ENCODE measurements at places on chromosomes 3 and 15. TPM values are rescaled to one million over a fixed set of nuclear protein-coding genes. Genes with fewer than 3 reads are reported as not detected.
A peak's percentile ranks its signal among the peaks of the same experiment; 100 is the strongest.

GRCh38 chr15:85356276-85356675 lies 24.1 kb upstream of the AKAP13 start:
- no peaks in the 10 kb centered on the region for H3K36me3 ChIP-seq
- peaks cover 13% of the 10 kb centered on the region for H3K4me1 ChIP-seq
- H3K27me3 ChIP-seq = no peaks in the 10 kb centered on the region
- no peak overlapping the region for H3K4me3 ChIP-seq
- no peak for DNase-seq

Gene GUCA1C
- total RNA-seq = not detected

Gene SATB1
- total RNA-seq = 23.7 TPM

GRCh38 chr3:43727930-43728329 lies 37.2 kb downstream of the ABHD5 start:
- H3K4me1 ChIP-seq = no peaks in the 10 kb centered on the region
- H3K36me3 ChIP-seq = peaks cover 2% of the 10 kb centered on the region
- no peak for DNase-seq
- no peak overlapping the region for H3K27ac ChIP-seq
- H3K27me3 ChIP-seq = no peaks in the 10 kb centered on the region

GRCh38 chr3:139523718-139524117 lies 15.8 kb downstream of the RBP1 start:
- no peaks in the 10 kb centered on the region for H3K36me3 ChIP-seq
- no peaks in the 10 kb centered on the region for H3K4me1 ChIP-seq
- no peak overlapping the region for H3K4me3 ChIP-seq
- H3K27ac ChIP-seq = no peak overlapping the region
- no peak for DNase-seq
- no peaks in the 10 kb centered on the region for H3K27me3 ChIP-seq

- no peaks in the 10 kb centered on the region for H3K36me3 ChIP-seq
- DNase-seq = no peak
- H3K4me3 ChIP-seq = no peak overlapping the region
- H3K27ac ChIP-seq = no peak overlapping the region
- H3K4me1 ChIP-seq = no peaks in the 10 kb centered on the region
Measured at GRCh38 chr15:74368121-74368520, 675 bp upstream of the CYP11A1 start.

DNA sequence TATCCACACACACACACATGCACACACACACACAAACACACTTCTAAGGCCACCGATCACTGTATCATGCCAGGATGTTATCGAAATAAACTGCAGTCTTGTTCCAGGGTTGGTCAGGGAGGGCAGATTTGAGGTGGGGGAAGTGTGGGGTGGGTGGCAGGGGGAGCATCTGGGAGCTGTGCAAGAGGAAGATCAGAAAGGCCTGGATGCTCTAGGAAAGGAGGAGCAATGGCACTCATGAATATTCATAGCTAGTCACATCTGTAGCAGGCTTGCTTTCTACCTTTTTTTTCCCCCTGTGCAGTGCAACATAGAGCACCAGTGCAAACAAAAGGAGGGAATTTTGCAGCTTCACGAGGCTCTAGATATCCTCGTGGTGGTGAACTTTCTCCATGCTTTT lies 84.9 kb downstream of the MEIS2 start:
- H3K4me1 ChIP-seq = no peaks in the 10 kb centered on the region
- no peaks in the 10 kb centered on the region for H3K27me3 ChIP-seq
- H3K36me3 ChIP-seq = no peaks in the 10 kb centered on the region
- H3K4me3 ChIP-seq = no peak overlapping the region
- H3K27ac ChIP-seq = no peak overlapping the region

GRCh38 chr3:47743855-47744254 lies 37.8 kb downstream of the SMARCC1 start:
- H3K4me3 ChIP-seq = no peak overlapping the region
- H3K27ac ChIP-seq = no peak overlapping the region
- H3K4me1 ChIP-seq = no peaks in the 10 kb centered on the region
- DNase-seq = no peak

DNA sequence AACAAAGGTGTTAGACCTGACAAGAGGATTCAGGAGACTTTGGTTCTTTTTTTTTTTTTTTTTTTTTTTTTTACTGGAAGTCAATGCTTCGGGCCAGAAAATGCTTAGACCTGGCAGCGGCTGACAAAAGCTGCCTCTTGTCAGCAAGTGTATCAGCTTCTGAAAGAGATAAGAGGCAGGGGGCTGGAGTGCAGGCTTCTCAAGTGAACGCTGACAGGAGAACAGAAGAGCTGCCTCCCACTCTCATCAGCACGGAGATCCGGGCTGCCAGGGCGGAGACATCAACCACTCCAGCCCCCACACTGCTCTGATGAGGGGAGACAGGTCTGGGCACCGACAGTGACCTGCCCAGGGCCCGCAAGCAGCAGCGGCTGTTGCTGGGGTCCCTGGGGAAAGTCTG lies 9.4 kb upstream of the SCN5A start:
- DNase-seq = no peak
- no peaks in the 10 kb centered on the region for H3K36me3 ChIP-seq
- H3K27ac ChIP-seq = no peak overlapping the region
- H3K27me3 ChIP-seq = peaks cover 11% of the 10 kb centered on the region
- no peaks in the 10 kb centered on the region for H3K4me1 ChIP-seq
- H3K4me3 ChIP-seq = no peak overlapping the region

Gene SLC6A1
- 26.2 TPM for total RNA-seq

- H3K36me3 ChIP-seq = no peaks in the 10 kb centered on the region
- DNase-seq = no peak
- no peak overlapping the region for H3K27ac ChIP-seq
- H3K4me1 ChIP-seq = no peaks in the 10 kb centered on the region
Measured at GRCh38 chr3:28915741-28916500, 364.9 kb upstream of the RBMS3 start.

- no peaks in the 10 kb centered on the region for H3K27me3 ChIP-seq
- H3K27ac ChIP-seq = peak overlapping the region; percentile 74
- H3K4me3 ChIP-seq = no peak overlapping the region
- H3K36me3 ChIP-seq = no peaks in the 10 kb centered on the region
- peaks cover 62% of the 10 kb centered on the region for H3K4me1 ChIP-seq
Measured at GRCh38 chr3:111737706-111738086, 121.4 kb upstream of the PHLDB2 start.

GRCh38 chr3:127073941-127074820 lies 91.3 kb downstream of the PLXNA1 start:
- no peaks in the 10 kb centered on the region for H3K4me1 ChIP-seq
- H3K27me3 ChIP-seq = no peaks in the 10 kb centered on the region
- DNase-seq = no peak
- H3K4me3 ChIP-seq = no peak overlapping the region
- no peak overlapping the region for H3K27ac ChIP-seq

- no peaks in the 10 kb centered on the region for H3K27me3 ChIP-seq
- no peaks in the 10 kb centered on the region for H3K36me3 ChIP-seq
- H3K27ac ChIP-seq = peak overlapping the region; percentile 70
- no peak for DNase-seq
- peaks cover 32% of the 10 kb centered on the region for H3K4me1 ChIP-seq
- no peak overlapping the region for H3K4me3 ChIP-seq
Measured at GRCh38 chr15:66647358-66647757, 54.7 kb upstream of the SMAD6 start.

GRCh38 chr3:73653877-73654276 lies 29.1 kb upstream of the PDZRN3 start:
- H3K4me3 ChIP-seq = no peak overlapping the region
- H3K4me1 ChIP-seq = no peaks in the 10 kb centered on the region
- H3K27me3 ChIP-seq = no peaks in the 10 kb centered on the region
- H3K27ac ChIP-seq = no peak overlapping the region
- DNase-seq = no peak
- no peaks in the 10 kb centered on the region for H3K36me3 ChIP-seq

- H3K27ac ChIP-seq = no peak overlapping the region
- H3K36me3 ChIP-seq = no peaks in the 10 kb centered on the region
- no peak overlapping the region for H3K4me3 ChIP-seq
- no peaks in the 10 kb centered on the region for H3K27me3 ChIP-seq
- H3K4me1 ChIP-seq = no peaks in the 10 kb centered on the region
Measured at GRCh38 chr3:188230962-188231361, 77.0 kb downstream of the LPP start.

Gene RAMAC
- 26.1 TPM for total RNA-seq

DNA sequence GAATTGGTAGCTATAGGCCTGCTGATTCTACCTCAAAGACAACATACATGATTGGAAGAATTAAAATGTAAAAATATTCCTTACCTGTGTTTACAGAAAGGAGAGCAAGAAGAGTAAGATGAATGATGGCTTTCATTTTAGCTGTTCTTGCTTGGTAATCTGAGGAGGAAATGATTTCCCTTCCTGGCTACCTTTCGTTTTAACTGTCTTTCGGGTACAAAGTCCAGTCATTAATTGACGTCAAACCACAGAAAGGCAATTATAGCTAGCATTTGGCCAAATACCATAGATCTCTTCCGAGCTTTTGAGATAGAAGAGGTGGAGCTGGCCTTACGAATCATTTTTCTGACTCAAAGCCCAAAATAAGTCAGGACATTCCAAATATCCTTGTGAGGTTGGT lies at the start of gene MUC13:
TSS of gene MUC13 (minus strand) at position 175 of the 400 bp plus-strand sequence. CDS start at position 136, 39 bp downstream.
- no peak within 1 kb of the TSS for H3K4me3 ChIP-seq
- no peaks in the 10 kb centered on the region for H3K4me1 ChIP-seq
- H3K27me3 ChIP-seq = no peaks in the 10 kb centered on the region
- H3K27ac ChIP-seq = no peak within 1 kb of the TSS

GRCh38 chr3:69085168-69085832 lies 563 bp downstream of the ARL6IP5 start:
- no peaks in the 10 kb centered on the region for H3K36me3 ChIP-seq
- peaks cover 23% of the 10 kb centered on the region for H3K4me1 ChIP-seq
- DNase-seq = peak; percentile 58
- H3K27ac ChIP-seq = peak overlapping the region; percentile 85
- peak overlapping the region; percentile 98 for H3K4me3 ChIP-seq

DNA sequence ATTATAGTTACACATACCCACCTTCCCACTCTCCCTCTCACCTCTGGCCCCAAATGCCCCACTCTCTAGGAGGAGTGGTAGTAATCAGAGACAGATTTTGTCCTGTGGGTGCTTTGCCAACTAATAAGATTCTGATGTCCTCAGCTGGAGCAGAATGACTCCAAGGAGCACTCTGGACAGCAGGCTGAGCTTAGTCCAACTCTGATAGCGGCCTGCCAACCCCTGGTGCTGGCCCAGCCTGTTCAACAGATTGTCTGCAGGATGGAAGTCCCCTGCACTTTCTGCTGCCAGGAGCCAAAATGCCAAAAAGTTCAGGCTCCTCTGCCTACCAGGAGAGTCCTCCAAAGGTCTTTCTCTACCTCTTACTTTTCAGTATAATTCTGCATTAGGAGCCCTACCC lies 160.5 kb upstream of the UMPS start:
- H3K36me3 ChIP-seq = no peaks in the 10 kb centered on the region
- no peak for DNase-seq
- H3K4me3 ChIP-seq = no peak overlapping the region
- H3K4me1 ChIP-seq = peaks cover 3% of the 10 kb centered on the region

GRCh38 chr15:90711842-90712241 lies 5.3 kb upstream of the BLM start:
- no peaks in the 10 kb centered on the region for H3K27me3 ChIP-seq
- no peak for DNase-seq
- no peaks in the 10 kb centered on the region for H3K36me3 ChIP-seq
- no peak overlapping the region for H3K4me3 ChIP-seq
- no peak overlapping the region for H3K27ac ChIP-seq
- H3K4me1 ChIP-seq = peaks cover 4% of the 10 kb centered on the region

GRCh38 chr15:44780608-44781007 lies 44.3 kb downstream of the TRIM69 start:
- no peak overlapping the region for H3K27ac ChIP-seq
- H3K4me3 ChIP-seq = no peak overlapping the region
- no peaks in the 10 kb centered on the region for H3K4me1 ChIP-seq
- no peaks in the 10 kb centered on the region for H3K27me3 ChIP-seq
- no peak for DNase-seq

Data from liver (tissue), 10 donors.